Gastrocnemius medialis (tissue), 4 donors: ENCODE measurements at places on chromosomes 12 and 14.

DNA sequence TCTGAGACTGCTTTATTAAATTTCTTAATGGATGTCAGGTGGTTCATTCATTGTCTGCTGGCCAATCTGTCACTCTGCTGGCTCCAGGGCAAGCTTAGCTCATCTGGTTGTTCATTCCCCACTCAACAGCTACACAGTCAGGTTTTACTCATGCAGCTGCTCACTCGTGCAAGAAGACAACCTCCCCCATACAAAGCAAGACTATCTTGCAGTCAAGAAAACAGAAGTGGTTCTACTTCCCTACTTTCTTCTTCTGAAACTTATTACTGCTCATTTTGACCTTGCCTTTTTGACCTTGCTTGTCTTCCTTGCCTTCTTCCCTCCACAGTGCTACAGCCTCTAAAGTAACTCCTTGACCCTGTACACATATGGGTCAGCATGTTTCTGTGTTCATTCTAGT lies 277.9 kb downstream of the SSPN start:
- DNase-seq: no peak

- DNase-seq: no peak
Observed at GRCh38 chr12:41073633-41074472, 114.3 kb upstream of the PDZRN4 start.

DNA sequence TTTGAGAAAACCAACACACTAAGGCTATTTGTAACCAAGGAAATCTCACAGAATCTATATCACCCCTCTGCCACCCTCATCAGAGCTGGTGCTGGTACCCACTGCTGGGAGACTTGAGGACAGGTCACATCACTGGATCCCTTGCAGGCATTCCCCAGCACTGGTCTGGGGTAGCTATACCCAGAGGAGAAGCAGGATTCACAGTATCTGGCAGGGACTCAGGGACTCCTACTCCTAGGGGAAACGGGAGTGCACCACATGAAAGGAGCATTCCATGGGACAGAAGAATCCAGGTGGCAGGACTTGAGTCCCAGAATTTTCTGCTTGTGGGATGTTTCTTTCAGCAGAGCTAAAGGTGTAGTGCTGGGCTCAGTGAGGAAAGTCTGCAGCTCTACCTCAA lies 223.2 kb downstream of the ADGRD1 start:
- DNase-seq: no peak

- no peak for DNase-seq
Observed at GRCh38 chr12:130555628-130556485, 160.2 kb downstream of the RIMBP2 start.

DNA sequence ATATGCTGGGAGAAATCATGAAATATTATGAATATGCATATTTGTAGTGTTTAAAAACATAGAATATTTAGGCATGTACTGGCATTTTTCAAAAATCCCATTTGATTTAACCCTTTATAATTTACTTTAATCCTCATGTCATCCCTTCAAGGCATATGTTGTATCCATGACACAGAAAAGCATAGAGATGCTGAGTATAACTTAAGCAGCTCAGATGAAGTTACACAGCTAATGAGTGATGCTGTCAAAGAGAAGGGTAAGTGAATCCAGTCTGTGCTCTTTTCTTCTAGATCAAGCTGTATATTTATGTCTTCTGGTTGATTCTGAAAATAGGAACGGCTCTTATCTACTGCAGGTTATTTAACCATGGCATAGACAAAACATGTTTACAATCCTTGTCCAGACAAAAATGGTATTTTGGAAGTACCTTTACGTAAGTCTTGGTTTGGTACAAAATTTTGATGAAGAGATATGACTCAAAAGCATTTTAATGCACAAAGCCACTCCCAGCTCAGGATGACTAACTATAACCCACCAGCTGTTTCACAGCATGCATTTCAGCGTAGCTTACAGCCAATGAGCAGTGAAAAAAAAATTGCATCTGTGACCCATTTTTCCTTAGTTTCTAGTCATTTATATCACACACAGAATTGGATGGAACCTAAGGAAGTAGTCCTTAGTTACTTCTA lies 201.7 kb downstream of the STXBP6 start:
- no peak for DNase-seq

- no peak for DNase-seq
Observed at GRCh38 chr12:40718878-40719372, 26.7 kb downstream of the CNTN1 start.

DNA sequence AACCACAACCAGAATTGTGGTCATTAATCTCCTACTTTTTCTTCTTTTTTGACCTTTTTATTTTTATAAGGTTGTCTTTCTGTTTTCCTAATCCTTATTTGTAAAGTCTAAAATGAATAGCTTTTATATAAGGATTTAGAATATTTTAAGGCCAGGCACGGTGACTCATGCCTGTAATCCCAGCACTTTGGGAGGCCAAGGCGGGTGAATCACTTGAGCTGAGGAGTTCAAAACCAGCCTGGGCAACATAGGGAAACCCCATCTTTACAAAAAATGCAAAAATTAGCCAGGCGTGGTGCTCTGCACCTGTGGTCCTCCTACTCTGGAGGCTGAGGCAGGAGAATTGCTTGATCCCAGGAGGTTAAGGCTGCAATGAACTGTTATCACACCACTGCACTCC lies 55.1 kb downstream of the IFT81 start:
- DNase-seq: no peak

GRCh38 chr12:107238296-107238695 lies 144.9 kb upstream of the CRY1 start:
- DNase-seq: no peak

GRCh38 chr14:50031602-50032313 lies 84.6 kb downstream of the VCPKMT start:
- peak; percentile 22 for DNase-seq
